ENCODE measurements at places on chromosomes 7 and 10. TPM values are rescaled to one million over a fixed set of nuclear protein-coding genes. Genes with fewer than 3 reads are reported as not detected.
A peak's percentile ranks its signal among the peaks of the same experiment; 100 is the strongest.

DNA sequence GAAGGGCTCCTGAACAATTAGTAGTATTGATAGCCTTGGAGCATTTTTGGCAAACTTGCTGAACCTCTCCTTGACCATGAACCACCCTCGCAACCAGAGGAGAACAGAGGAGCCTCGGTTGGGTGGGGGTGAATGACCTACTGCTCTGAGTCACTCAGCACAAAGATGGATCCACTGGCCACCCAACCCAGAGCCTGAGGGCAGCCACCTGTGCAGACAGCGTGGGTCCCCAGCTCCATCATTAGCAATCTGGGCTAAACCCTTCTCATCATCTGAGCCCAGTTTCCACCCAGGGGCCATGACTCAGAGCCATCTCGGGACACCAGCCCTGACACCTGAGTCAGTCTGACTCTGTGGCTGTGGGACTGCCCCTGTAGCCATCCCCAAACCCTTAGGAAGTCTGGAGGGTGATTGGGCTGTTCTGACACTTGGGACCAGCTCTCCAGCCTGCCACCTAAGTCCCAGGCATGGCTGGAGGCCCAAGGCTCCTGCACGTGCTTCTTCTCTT lies 171.8 kb upstream of the GPR26 start:
- H3K27me3 ChIP-seq = peaks cover under 1% of the 10 kb centered on the region
- no peaks in the 10 kb centered on the region for H3K4me1 ChIP-seq
- no peak overlapping the region for H3K4me3 ChIP-seq
- H3K27ac ChIP-seq = no peak overlapping the region
- DNase-seq = no peak

GRCh38 chr7:18798088-18798906 lies 302.7 kb downstream of the HDAC9 start:
- no peak overlapping the region for H3K27ac ChIP-seq
- no peaks in the 10 kb centered on the region for H3K36me3 ChIP-seq
- H3K27me3 ChIP-seq = no peaks in the 10 kb centered on the region
- DNase-seq = no peak

The DLX5 gene
- not detected for total RNA-seq

The BAIAP2L1 gene
- 2.7 TPM for total RNA-seq

The TMEM270 gene
- total RNA-seq = not detected

- H3K36me3 ChIP-seq = no peaks in the 10 kb centered on the region
- peaks cover 2% of the 10 kb centered on the region for H3K27me3 ChIP-seq
- no peak for DNase-seq
- no peaks in the 10 kb centered on the region for H3K4me1 ChIP-seq
- no peak overlapping the region for H3K4me3 ChIP-seq
Observed at GRCh38 chr10:48894911-48895802, 44.5 kb downstream of the LRRC18 start.

The KRIT1 gene
- 48.2 TPM for total RNA-seq

DNA sequence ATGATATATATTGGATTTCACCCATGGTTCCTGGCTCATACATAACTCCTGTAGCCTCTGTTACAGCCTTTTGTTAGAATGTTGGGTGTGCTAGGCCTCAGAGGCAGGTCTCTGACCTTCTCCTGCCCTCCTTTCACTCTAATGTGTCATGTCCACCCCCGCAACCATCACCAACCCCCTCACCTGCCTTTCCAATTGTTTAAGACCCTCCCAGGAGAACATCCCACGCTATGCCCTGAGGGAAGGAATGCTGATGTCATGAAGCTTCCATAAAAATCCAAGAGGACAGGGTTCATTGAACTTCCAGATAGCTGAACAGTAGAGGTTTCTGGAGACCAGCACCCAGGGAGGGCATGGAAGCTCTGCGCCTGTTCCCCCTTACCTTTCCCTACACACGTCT lies 30.8 kb upstream of the C10orf67 start:
- peaks cover 3% of the 10 kb centered on the region for H3K36me3 ChIP-seq
- H3K4me3 ChIP-seq = no peak overlapping the region
- peaks cover 24% of the 10 kb centered on the region for H3K4me1 ChIP-seq
- no peak overlapping the region for H3K27ac ChIP-seq

DNA sequence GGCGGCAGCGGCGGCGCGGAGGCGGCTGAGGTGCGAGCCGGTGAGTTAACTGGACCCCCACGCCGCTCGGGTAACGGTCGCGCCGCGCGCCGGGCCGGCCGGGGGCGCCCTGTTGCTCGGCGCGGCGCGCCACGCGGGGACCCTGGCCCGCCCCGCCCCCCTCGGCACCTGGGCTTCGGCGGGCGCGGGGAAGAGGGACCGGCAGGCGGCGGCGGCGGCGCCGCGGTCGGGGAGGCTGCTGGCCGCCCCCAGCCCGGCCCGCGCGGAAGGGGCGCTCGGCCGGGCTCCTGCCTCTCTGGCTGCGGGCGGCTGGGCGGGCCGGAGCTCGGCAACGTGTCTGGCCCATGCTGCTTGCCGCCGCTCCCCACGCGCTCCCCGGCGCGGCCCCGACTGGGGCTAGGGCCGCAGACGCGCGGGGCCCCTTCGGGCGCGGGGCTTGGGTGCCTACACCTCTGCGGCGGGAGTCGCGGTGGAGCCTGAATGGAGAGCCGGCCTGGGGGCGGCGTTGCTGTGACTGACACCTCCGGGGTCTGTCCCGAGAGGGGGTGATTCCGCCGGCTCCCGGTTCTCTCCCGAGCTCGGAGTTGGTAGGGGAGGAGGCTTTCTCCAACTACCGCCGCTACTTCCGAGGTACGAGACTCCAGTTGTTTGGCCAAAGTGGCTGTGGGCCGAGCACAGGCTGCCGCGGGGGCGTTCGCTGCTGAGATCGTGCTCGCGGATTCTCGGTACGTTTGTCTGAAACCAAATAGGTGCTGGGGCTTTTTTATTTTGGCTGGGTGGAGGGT lies 494 bp downstream of the PALS2 start:
- peak overlapping the region; percentile 94 for H3K4me3 ChIP-seq
- H3K27me3 ChIP-seq = peaks cover 34% of the 10 kb centered on the region
- peak; percentile 24 for DNase-seq
- H3K36me3 ChIP-seq = peaks cover 5% of the 10 kb centered on the region

The GPC2 gene
- total RNA-seq = 3.9 TPM

- H3K27me3 ChIP-seq = peaks cover 6% of the 10 kb centered on the region
- no peak overlapping the region for H3K27ac ChIP-seq
- no peak for DNase-seq
- no peak overlapping the region for H3K4me3 ChIP-seq
- H3K4me1 ChIP-seq = no peaks in the 10 kb centered on the region
Observed at GRCh38 chr10:59970396-59971368, 64.3 kb upstream of the CCDC6 start.

- H3K4me1 ChIP-seq = no peaks in the 10 kb centered on the region
- H3K36me3 ChIP-seq = peaks cover 8% of the 10 kb centered on the region
- no peak overlapping the region for H3K4me3 ChIP-seq
- H3K27me3 ChIP-seq = peaks cover 6% of the 10 kb centered on the region
- no peak overlapping the region for H3K27ac ChIP-seq
- no peak for DNase-seq
Observed at GRCh38 chr10:18684953-18685352, 25.7 kb downstream of the ARL5B start.

The HKDC1 gene
- 0.05 TPM for total RNA-seq

The DNAJC12 gene
- 25.0 TPM for total RNA-seq

DNA sequence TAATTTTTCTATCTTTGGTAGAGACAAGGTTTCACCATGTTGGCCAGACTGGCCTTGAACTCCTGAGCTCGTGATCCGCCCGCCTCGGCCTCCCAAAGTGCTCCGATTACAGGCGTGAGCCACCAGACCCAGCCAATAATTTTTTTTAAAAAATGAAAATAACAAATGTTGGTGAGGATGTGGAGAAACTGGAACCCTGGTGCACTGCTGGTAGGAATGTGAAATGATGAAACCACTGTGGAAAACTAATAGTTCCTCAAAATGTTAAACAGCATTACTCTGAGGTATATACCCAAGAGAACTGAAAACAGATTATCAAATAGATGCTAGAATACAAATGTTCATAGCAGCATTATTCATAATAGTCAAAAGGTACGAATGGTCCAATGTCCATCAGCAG lies 23.0 kb upstream of the YWHAG start:
- no peaks in the 10 kb centered on the region for H3K36me3 ChIP-seq
- H3K4me3 ChIP-seq = no peak overlapping the region
- no peak for DNase-seq
- no peak overlapping the region for H3K27ac ChIP-seq
- peaks cover 2% of the 10 kb centered on the region for H3K27me3 ChIP-seq

The LEP gene
- not detected for total RNA-seq

The PTPRE gene
- total RNA-seq = 41.8 TPM

The VWDE gene
- 1.6 TPM for total RNA-seq

DNA sequence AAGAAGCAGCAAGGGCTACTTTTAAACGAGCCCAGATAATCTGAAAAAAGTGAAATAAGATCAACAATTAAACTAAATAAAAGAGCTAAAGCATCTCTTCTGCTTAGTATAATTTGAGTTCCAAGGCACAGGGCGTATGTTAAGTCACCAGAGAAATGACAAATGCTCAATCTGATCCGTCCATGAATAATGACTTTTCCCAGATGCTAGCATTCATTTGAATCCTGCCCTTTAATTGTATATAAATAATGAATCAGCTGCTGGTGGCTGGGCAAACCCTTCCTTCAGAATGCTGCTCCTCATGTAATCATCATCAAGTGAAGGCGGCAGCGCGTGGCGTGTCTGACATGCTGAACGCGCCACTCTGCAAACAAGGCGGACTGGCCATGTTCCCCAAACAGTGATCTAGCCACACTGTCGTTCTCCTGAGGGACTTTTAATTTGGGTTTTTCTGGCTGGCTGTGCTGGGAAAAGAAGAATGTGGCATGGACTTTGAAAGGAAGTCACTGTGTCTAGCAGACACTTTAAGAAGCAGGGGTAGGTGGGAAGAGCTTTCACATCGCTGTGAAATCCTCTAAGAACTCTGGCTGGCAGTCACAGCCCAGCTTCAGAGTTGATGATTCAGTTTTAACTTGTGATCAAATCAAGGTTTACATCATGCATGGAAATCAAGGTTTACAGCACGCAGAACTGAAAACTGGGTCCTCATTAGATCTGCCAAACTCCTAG lies 70.7 kb downstream of the BEND7 start:
- peaks cover 6% of the 10 kb centered on the region for H3K27me3 ChIP-seq
- no peak for DNase-seq
- no peaks in the 10 kb centered on the region for H3K36me3 ChIP-seq

GRCh38 chr10:22727663-22728062 lies 13.3 kb upstream of the PIP4K2A start:
- H3K27me3 ChIP-seq = peaks cover 10% of the 10 kb centered on the region
- no peak overlapping the region for H3K4me3 ChIP-seq
- DNase-seq = no peak

The SLC4A2 gene
- 127 TPM for total RNA-seq

- peaks cover 50% of the 10 kb centered on the region for H3K36me3 ChIP-seq
- H3K27me3 ChIP-seq = no peaks in the 10 kb centered on the region
- no peak overlapping the region for H3K4me3 ChIP-seq
- DNase-seq = no peak
- H3K4me1 ChIP-seq = peaks cover 16% of the 10 kb centered on the region
Observed at GRCh38 chr10:73800560-73801252, 10.7 kb downstream of the NDST2 start.

The STEAP1B gene
- not detected for total RNA-seq

- H3K4me1 ChIP-seq = no peaks in the 10 kb centered on the region
- DNase-seq = no peak
- H3K27ac ChIP-seq = no peak overlapping the region
- no peaks in the 10 kb centered on the region for H3K36me3 ChIP-seq
Observed at GRCh38 chr7:10343108-10343507, 630.6 kb upstream of the PHF14 start.

GRCh38 chr10:103926722-103927319 lies 8.8 kb upstream of the STN1 start:
- no peak for DNase-seq
- no peak overlapping the region for H3K27ac ChIP-seq
- H3K27me3 ChIP-seq = peaks cover 2% of the 10 kb centered on the region
- no peak overlapping the region for H3K4me3 ChIP-seq
- no peaks in the 10 kb centered on the region for H3K36me3 ChIP-seq
- H3K4me1 ChIP-seq = no peaks in the 10 kb centered on the region

The INA gene
- 1.5 TPM for total RNA-seq

DNA sequence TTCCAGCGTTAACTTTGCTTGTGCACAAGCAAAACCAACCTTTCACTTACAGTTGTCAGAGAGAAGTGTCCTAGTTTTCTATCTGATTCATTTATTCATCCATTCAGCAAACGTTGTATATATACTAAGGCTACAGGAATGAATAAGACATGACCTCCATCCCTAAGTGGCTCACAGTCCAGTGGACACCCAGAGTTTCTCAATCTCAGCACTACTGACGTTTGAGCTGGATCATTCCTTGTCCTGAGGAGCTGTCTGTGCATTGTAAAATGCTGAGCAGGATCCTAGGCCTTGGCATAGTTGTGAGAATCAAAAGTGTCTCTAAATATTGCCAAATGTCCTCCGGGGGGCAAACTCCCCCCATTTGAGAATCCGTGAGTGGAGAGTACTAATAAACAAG lies 166.7 kb upstream of the PRKCQ start:
- H3K27ac ChIP-seq = no peak overlapping the region
- no peak for DNase-seq
- peaks cover 4% of the 10 kb centered on the region for H3K4me1 ChIP-seq
- H3K36me3 ChIP-seq = peaks cover 2% of the 10 kb centered on the region
- peaks cover 12% of the 10 kb centered on the region for H3K27me3 ChIP-seq

- no peak overlapping the region for H3K27ac ChIP-seq
- no peak for DNase-seq
- H3K4me1 ChIP-seq = no peaks in the 10 kb centered on the region
- no peak overlapping the region for H3K4me3 ChIP-seq
- no peaks in the 10 kb centered on the region for H3K27me3 ChIP-seq
Observed at GRCh38 chr7:131488361-131488760, 68.1 kb downstream of the PODXL start.

The PIK3AP1 gene
- 9.9 TPM for total RNA-seq

The C7orf33 gene
- not detected for total RNA-seq

The TMEM26 gene
- not detected for total RNA-seq

DNA sequence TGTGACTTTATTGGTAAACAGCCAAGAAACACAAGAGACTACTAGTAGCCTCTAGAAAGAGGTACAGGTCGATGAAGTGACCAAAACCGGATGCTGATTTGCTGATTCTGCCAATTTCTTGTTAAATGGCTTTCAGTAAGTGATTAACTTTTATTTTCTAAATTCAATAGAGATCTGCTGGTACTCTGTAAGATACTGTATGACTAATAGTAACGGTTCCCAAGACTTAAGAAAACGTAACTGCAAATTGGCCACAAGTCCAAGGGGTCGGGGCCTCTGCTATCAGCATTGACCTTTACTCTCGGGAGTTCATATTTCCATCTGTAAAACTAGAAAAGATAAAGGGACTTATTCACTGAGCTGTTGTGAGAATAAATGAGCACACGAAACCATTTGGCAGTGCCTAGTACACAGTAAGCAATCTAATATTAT lies 1.4 kb downstream of the FAM3C start:
- H3K27me3 ChIP-seq = no peaks in the 10 kb centered on the region
- H3K36me3 ChIP-seq = peaks cover 29% of the 10 kb centered on the region
- H3K27ac ChIP-seq = peak overlapping the region; percentile 72
- H3K4me3 ChIP-seq = peak overlapping the region; percentile 88

Measured in activated T-helper 1 cell treated with anti-CD3 and anti-CD28 coated beads, Interleukin-12 subunit alpha, Interleukin-12 subunit beta, Interleukin-2, Interleukin-4 antibody, amounts not matched to agents 30 ng/mL and 10 ng/mL and 1 ng/mL, durations not matched to agents 14 hours and 24 hours and 36 hours (primary cell).